Thoracic aorta (tissue), 2 donors: ENCODE measurements at places on chromosomes 5 and 9. TPM values are rescaled to one million over a fixed set of nuclear protein-coding genes. Genes with fewer than 3 reads are reported as not detected.

GRCh38 chr5:118220556-118221195 lies 767.7 kb downstream of the DTWD2 start:
- no peak for DNase-seq

GRCh38 chr5:39775086-39775796 lies 350.5 kb upstream of the DAB2 start:
- no peak for DNase-seq

- DNase-seq = no peak
These were observed 45.3 kb upstream of the SIL1 start for GRCh38 chr5:139243425-139243970.

DNA sequence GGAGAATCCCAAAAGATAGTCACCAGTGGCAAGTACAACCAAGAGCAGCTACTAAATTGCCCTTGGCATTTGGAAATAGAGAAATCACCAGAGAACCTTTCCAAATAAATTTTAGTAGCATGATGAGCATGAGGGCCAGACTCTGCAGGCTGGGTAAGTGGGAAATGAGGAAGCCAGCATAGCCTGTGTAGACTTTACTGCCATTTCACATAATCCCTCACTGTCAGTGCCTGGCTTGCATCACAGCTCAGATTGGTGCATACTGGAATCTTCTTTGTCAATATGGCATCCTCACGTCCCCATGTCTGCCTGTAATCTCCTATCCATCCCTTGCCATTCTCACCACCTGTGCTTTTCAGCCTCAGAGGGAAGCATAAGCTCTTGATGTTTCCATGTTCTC lies 14.5 kb downstream of the GRAMD2B start:
- DNase-seq = no peak

DNA sequence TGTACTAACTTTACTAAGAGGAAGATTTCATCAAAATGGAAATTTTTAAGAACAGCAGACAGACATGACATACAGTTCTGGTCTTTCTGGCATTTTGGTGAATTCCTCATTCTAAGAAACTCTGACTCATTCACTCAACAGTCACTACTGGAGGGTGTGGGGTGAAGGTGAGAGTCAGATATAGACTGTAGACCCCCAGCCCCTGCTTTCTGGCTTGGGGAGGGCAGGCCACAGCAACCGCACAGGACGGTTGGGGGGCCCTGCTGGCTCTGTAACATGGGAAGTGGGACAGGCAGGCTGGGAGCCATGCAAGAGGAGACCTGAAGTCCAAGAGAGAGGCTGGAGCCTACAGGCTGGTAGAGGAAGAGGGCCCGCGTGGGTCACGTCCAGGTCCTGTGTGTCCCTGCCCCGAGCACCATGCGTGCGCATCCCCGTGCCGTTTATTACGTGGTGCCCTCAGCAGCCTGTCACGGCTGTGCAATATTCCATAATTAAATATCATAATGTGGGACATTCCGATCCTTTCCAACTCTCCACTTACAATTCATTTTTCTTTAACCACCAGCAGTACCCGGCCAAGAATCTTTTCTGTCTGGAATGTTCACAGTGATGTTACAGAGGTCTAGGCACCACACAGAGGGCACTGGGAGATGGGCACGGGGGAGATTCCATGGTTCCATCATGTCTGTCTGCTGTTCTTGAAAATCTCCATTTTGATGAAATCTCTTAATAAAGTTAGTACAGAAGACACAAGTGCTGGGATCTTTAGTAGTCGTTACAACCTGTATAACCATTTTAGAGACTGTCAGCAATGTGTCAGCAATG lies 75.5 kb downstream of the SEMA4D start:
- no peak for DNase-seq

DNA sequence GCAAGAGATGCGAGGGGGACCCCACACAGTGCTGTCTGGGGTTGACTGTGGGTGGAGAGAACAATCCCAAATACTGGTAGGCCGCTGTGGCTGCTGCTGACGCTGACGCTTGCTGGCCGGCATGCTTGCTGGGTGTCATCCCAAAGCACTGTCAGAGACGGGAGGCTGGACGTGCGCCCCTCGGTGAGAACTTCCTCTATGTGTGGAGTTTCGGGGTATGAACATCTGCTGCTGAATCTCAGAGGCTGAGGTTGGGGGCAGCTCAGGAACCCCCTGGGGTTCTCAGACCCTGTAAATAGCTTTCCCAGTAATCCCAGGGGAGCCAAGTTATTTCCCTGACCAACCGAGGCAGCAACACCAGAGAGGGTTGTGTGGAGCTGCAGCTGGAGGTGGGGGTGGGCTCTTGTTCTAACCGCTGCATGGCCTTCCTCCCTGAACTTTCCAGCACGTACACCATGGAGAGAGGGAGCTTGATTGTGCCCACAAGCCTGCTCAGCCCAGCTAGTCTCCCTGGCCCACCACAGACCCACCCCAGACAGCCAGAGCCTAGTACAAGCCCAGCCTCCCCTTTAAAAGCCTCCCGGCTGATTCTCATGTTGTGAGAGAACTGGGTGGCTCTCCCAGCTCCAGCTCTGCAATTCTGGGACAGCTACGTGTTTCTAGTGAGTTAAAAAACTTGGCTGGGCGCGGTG lies 21.8 kb upstream of the SLC12A7 start:
- no peak for DNase-seq

DNA sequence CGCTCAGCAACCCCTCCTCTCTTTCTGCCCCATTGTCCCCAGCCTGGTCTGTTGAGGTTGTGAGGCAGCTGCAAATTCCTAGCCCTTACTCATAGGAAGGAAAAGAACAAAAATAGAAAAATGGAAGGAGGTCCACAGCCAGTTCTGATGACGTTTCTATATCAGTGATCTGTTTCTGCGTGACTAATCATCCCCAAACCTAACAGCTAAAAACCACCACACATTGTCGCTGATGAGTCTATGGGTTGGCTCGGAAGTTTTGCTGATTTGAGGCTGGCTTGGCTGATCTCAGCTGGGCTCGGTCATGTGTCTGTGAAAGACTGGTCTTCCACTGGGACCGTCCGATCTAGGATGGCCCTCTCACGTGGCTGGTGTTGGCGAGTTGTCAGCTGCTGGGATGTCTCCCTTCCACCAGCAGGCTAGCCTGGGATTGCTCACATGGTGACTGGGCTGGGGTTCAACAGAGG lies 200.6 kb upstream of the ZNF618 start:
- peak; percentile 55 for DNase-seq

GRCh38 chr9:4780651-4781050 lies 12.1 kb upstream of the RCL1 start:
- no peak for DNase-seq

- DNase-seq = no peak
These were observed 42.1 kb upstream of the DIRAS2 start for GRCh38 chr9:90684736-90685135.

DNA sequence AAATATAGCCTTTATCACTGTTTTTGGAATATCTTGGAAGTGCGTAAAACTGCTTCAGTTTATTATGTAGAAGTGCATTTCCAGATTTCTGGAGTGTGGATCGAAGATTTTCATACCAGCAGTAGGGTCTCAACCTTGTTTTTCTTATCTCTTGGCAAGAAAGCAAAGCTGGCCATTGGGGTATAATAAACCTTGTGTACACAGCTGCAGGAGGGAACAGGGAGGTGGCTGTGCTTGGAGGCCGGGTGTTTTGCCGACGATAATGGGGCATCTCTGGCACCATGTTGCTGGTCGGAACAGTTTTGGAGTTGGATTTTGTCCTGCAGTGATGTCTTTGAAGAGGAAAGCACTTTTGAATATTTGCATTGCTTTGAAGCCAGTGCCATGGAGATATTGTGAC lies 308.8 kb upstream of the DMRT1 start:
- DNase-seq = no peak

DNA sequence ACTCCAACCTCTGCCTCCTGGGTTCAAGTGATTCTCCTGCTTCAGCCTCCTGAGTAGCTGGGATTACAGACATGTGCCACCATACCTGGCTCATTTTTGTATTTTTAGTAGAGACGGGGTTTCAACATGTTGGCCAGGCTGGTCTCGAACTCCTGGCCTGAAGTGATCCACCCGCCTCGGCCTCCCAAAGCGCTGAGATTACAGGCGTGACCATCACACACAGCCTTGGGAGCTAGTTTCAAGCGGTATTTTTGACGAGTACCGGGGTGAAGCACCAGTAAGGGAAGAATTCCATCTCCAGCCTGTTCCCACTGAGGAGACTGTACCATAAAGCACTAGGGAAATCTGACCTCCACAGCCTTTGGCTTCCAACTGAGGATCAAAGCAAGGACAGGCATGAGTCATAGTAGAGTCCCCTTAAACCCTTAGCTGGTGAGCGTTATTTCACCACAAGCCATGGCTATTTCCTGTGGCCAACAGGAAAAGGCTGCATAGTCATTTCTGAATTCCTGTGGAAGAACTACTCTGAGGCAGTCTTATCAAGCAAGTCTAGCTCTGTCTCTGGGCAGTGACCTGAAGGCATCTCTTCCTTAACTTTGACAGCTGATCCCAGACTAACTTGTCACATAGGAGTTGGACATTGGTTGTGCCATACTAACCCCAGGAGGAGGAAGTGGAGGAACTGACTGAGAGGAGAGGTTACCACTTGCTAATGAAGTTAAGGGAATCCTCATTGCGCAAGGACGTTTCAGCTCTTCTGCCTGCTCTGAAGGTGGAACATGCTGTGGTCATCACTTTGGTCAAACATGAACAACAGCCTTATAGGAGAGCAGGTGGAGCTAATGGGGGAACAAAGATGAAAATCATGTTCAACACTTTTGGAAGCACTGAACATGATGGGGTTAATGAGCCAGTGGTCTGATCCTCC lies 85.8 kb upstream of the DMRT1 start:
- DNase-seq = no peak

DNA sequence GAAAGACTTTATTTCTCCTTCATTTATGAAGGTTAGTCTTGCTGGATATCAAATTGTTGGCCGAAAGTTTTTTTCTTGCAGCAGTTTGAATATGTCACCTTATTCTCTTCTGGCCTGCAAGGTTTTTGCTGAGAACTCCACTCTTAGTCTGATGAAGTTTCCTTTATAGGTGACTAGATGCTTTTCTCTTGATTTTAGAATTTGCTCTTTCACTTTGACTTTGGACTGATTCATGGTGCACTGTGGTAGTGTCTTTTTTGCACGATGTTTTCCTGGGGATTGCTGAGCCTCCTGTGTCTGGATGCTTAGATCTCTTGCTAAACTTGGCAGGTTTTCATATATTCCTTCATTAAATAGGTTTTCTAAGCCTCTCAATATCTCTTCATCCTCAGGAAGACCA lies 12.4 kb downstream of the AHRR start:
- no peak for DNase-seq

DNA sequence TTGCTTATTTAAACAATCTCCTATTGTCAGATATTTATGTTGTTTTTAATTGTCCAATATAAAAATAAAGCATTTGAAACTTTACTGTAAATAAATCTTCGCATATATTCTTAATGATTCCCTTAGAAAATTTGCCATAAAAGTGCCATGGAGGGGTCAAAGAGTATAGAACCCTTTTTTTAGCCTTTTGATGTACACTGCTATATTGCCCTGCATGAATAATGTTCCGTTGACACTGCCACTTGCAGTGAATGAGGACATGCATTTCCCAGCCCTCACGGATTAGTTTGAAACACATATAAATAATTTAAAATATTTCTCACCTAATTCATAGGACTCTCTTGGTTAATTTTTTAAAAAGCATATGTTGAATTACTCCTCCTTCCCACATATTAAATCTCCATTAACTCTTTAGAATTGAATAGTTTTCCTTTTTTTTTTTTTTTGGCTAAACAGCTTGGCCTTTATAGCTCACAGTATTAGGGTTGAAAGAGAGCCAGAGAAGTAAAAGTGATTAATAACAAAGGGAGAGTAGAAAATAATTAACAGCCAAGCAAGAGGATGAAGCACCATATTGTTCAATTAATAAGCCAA lies 129.8 kb upstream of the SGCD start:
- DNase-seq = no peak

Gene PSD2
- 0.14 TPM for total RNA-seq

Gene SPIN1
- 145 TPM for total RNA-seq

Gene PPP1R26
- 11.9 TPM for total RNA-seq

Gene TSSK1B
- not detected for total RNA-seq

Gene PCDHB2
- 4.6 TPM for total RNA-seq

Gene IFNA2
- not detected for total RNA-seq

Gene SPINK6
- total RNA-seq = not detected

Gene FGF18
- total RNA-seq = 0.81 TPM

Gene NDUFA8
- total RNA-seq = 14.6 TPM

Gene SLC1A1
- 3.7 TPM for total RNA-seq

Gene MEGF10
- 0.21 TPM for total RNA-seq

Gene TXNDC8
- total RNA-seq = not detected

Gene GFI1B
- not detected for total RNA-seq
